Naive thymus-derived CD4-positive, alpha-beta T cell (primary cell): ENCODE measurements at places on chromosomes 12 and 14.

DNA sequence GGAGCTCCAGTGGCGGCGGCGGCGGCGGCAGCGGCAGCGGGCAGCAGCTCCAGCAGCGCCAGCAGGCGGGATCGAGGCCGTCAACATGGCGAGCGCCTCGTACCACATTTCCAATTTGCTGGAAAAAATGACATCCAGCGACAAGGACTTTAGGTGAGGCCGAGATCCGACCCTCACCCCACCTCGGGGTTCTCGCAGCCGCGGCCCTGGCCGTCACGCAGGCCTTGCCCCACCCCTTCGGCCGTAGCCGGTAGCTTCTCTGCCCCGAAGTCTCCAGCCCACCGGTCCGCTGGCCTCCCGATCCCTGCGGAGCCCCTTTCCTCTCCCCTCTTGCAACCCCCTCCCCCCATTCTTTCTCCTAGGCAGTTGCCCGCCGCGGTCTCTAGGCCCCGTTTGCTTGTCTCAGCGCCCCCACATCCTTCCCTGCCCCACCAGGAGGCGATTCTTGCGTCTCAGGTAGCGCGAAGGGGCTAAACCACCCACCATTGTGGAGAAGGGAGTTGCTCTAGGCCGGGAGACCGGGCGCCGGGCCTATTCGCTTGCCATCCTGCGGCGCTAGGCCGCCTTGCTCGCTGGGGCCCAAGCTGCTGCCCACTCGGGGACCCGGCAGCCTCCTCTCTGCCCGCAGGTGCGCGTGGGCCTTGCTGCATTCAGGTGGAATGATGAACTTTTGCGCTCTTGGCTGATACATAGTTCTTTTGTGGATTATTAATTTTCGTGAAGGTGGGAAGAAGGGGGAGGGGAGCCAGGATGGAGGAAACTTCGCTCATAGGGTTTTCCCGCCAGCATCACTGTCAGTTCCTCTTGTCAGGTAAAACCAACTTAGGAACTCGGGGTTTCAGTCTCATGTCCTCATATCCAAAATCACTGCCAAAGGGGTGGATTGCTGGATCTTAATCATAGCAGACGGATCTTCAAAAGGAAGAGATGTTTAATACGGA, 745 bp downstream of the CAND1 start:
- peak; percentile 65 for DNase-seq

DNA sequence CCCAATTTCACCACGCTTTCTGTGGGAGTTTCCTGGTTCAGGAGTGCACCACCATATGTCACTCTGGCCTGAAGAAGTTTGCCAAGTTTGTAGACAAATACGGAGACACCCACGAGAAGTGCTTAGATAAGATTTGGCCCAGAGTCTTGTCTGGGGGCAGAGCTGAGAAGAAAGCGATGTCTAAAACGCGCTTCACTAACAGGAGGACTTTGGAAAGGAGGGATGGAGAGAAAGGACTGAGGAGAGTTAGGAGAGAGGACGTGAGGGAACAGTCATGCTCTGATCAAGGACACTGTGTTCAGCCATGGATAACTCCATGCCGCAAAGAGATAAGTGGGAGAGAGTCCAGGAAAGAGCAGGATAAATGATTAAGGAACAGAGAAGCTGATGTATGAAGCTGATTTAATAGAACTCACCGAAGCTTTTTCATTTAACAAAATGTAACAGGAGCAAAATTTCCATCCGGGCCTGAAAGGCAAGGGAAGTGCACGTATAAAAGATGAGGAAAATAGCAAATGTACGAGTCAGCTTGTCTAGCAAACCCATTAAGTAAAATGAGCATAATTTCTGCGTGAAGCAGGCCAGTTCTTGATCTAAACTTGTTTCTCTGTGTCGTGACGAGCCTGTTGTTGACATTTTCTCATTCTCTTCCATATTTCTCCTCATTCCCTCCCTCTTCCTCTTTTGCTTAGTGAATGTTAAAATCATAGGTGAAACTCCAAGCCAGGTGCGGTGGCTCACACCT, 23.4 kb upstream of the MAP3K9 start:
- no peak for DNase-seq

GRCh38 chr12:52073531-52074381, 4.0 kb downstream of the ATG101 start:
- no peak for DNase-seq

- DNase-seq = no peak
Observed at GRCh38 chr12:13591488-13591887, 389.9 kb downstream of the GRIN2B start.

GRCh38 chr12:104095289-104095688, 31.0 kb downstream of the HCFC2 start:
- DNase-seq = no peak

GRCh38 chr12:117439531-117440001, 78.1 kb upstream of the NOS1 start:
- no peak for DNase-seq

DNA sequence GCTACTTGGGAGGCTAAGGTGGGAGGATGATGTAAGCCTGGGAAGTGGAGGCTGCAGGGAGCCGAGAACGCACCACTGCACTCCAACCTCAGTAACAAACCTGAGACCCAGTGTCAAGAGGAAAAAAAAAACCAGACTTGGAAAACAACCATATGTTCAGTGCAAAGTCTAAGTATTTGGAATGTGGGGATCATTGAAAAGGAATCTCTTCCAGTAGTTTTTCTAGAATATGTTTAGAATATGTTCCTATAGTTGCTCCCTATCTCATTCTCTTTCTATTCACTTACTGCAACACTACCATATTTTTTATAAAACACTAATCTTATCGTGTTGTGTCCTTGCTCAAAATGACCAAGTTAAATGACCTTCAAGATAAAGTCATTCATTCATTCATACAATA, 423.5 kb upstream of the SOX5 start:
- DNase-seq = no peak

GRCh38 chr14:42141328-42141727, 534.7 kb downstream of the LRFN5 start:
- no peak for DNase-seq

GRCh38 chr12:117528538-117528937, 167.1 kb upstream of the NOS1 start:
- DNase-seq = no peak

- no peak for DNase-seq
Observed at GRCh38 chr12:26790645-26790994, 42.4 kb downstream of the ITPR2 start.

GRCh38 chr14:61932974-61933373, 170.8 kb downstream of the SNAPC1 start:
- no peak for DNase-seq

- DNase-seq = no peak
Observed at GRCh38 chr14:96581902-96582301, 79.7 kb downstream of the PAPOLA start.

GRCh38 chr12:124480469-124481256, 86.7 kb downstream of the NCOR2 start:
- no peak for DNase-seq

DNA sequence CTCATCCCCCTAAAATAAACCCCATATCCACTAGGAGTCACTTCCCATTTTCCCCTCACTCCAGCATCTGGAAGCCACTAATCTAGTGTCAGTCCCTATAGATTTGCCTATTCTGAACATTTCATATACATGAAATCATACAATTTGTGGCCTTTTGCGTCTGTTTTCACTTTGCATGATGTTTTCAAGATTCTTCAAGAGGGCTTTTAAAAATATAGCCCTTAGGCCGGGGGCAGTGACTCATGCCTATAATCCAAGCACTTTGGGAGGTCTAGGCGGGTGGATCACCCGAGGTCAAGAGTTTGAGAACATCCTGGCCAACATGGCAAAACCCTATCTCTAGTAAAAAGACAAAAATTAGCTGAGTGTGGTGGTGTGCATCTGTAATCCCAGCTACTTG, 104.7 kb downstream of the VEZT start:
- DNase-seq = no peak

DNA sequence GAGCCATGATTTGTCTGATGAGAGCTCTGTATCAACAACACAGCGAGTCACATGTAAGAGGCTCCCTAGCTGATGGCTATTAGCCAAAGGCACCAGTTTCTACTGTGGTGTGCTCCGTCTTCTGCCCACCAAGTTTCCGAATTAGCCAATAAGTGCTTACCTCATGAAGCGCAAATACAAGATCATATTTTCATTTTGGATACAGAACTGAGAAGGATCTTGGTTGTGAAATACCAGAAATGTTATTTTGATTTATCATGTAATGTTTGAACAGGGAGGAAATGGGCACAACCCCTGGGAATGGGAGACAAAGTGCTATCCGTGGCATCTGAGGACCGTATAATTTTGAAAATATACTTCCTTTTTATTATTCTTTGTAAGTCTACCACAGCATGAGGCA, 234.3 kb downstream of the DACT1 start:
- DNase-seq = no peak

- no peak for DNase-seq
Observed at GRCh38 chr14:75549169-75549568, 26.9 kb downstream of the BATF start.

- DNase-seq = no peak
Observed at GRCh38 chr14:23299986-23300686, 2.5 kb downstream of the PPP1R3E start.

DNA sequence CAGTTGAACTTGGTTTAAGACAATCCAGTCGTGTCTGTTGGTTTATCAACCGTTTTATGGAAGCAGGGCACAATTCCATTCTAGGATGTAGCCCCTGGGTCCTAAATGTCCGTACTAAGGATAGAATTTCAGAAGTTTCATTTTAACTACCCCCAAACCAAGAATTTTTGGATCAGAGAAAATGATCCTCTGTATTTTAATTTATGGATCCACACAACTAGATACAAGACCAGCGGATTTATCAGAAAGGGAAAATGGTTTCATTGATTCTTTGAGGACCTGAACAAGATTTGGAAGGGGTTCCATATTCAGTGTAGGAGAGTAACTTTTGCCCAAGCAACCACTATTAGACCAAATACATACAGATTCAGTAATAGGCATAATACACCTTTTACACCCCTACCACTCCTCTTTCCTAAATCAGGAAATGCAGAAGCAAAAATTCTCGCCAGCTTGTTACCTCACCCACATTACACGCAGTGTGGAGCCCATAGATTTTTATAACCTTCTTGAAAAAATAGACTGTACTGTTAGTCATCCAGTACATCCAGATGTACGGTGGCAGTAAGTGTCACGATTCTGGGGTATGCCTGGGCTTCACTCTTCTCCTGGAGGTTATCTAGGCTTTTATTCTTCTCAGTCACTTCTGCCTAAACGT, 1.4 kb upstream of the FBXL14 start:
- no peak for DNase-seq

DNA sequence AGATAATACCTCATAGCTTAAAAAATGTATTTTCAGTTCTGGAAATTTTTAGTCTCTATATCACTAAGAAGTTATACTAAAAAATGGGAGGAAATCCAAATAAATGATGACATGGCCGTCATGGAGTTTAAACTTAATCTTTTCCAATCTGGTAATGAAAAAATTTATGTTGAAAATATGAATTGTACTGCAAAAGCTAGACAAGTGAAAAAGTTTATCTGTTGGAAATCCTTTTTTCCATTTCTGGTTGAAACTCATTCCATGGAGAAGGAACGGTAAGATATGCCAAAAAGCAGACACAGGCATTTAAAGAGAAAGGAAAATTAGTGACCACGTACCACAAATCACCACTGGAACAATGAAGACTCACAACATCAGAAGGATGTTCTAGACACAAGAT, 314.2 kb upstream of the PRICKLE1 start:
- DNase-seq = no peak

DNA sequence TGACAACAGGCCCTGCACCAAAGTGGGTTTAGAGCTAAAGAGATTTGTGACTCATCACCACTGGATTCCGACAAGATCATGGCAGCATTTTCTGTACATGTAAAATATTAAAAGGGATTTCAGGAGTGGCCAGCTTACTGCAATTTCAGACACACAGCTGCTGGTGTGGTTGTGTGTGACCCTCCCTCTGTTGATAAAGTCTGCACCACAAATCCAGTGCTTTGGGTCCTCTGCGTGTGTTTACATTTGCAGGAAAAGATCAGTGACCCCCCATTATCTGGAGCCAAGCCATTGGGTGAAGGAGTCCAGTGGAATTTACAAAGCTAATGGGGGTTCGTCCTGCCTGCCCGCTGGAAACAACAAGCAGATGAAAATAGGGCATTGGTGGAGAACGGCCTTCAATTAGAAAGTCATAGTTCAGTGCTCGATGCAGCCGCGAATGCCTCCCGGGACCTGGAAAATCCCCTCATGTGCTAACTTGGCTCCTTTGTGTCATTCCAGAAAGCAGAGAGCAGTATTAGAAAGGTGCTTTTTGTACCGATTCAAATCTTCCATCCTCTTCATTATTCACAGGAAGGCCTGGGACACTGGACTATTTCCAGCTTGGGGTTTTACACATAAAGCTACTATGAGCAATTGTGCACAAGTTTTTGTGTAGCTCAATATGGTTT, 188.5 kb upstream of the TMEM132C start:
- no peak for DNase-seq

DNA sequence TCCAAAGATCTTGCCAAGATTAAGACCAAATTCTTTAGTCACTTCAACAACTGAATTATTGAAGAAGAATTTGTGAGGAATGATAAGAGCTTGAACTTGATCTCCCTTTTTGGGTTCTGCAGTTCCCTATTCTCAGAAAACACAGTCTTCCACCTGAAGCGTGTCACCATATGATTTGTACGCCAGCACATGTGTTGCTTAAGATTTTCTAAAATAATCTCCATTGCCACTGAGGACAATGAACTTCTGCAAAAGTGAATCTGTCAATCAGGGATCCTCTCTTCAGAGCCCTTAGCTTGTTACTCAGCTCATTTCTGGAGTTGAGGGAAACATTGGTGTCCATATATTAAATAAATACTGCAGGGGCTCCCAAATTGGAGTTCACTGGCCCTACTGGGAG, 4.2 kb upstream of the SPIC start:
- DNase-seq = no peak

GRCh38 chr12:20264608-20265114, 103.7 kb upstream of the PDE3A start:
- no peak for DNase-seq
